COLO829 (cell line): ENCODE measurements at places on chromosomes 5 and 9.
A peak's percentile ranks its signal among the peaks of the same experiment; 100 is the strongest.

- DNase-seq, result no peak
Measured at GRCh38 chr9:78132701-78133058, 101.1 kb upstream of the GNAQ start.

- DNase-seq, result no peak
Measured at GRCh38 chr5:8523501-8523900, 654.6 kb downstream of the MTRR start.

GRCh38 chr5:58754250-58754649 lies 171.4 kb downstream of the RAB3C start:
- no peak for DNase-seq

DNA sequence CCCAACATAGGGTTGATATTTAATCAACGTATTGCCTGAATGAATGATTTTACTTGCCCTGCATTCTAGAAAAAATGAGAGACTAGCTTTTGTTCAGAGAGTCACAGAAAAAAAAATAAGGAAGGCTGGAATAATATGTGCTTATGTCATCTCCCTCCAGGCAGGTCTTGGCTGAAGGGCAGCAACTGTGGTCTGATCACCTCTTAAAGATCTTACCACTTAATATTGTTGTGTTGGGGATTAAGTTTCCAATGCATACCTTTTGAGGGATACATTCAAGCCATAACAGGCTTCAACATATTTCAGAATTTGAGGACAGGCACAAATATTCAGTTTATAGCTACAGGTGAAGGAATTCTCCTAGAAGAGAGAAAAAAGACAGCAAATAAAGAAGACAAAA lies 157.3 kb upstream of the S1PR3 start:
- DNase-seq, result no peak

DNA sequence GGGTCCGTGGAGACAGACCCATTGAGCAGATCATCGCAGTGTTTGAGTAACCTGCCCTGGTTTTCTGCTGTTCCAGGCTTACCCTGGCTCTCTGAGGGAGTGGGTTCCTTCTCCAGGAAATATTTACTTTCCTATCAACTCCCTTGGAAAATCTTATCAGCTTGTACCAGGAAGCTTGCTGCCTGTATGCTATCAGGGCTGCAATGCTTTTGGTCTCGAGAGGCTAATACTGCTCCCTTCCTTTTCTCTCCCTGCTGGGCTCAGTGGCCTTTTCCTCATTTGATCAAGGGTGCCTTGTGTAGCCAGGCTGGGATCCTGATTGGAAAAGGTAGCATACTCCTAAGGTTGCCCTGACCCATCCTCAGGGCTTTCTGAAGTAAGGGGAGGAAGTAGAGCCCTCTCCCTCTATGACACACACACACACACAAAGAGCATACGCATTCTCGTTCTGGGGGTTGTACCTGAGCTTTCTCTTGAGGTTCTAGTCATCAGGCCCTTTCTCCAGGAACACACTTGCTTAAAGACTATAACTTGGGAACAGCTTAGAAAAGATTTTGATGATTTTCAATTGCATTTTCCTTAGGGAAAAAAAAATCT lies 41.6 kb downstream of the CYSTM1 start:
- DNase-seq, result no peak

DNA sequence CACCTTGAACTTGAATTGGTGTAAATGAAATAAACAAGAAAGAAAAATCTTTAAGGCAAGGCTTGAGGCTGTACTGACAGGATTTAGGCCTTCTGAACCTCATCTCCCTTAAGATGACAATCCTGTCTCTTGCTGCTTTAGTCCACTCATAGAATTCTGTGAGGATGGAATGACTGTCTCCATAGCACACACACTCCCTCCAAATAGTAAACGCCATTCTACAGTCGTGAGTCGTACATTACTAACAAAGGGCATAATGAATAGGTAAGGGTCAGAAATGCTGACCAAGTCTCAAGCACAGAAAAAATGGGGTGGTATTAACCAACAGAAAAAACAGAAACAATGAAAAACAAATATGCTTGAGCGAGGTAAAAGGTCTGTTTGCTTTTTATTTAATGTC lies 71.8 kb upstream of the SIMC1 start:
- DNase-seq, result no peak

DNA sequence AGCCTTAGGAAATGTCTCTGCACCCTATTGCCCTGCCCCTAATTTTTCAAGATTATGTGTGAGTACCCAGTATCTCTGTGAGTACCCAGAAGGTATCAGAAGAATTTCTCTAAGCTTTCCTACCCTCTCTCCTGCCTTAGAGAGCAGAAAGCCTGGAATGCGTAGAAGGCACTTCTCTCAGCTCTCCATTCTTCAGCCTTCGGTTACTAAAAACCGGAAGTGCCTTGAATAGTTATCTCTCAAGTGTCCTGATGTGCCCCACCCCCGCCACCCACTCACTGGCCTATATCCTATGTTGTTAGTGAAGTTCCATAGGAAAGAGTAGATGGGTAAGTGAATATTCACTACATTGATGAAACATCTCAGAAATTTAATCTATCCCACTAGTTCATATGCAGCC lies 210.7 kb upstream of the CDH10 start:
- no peak for DNase-seq

DNA sequence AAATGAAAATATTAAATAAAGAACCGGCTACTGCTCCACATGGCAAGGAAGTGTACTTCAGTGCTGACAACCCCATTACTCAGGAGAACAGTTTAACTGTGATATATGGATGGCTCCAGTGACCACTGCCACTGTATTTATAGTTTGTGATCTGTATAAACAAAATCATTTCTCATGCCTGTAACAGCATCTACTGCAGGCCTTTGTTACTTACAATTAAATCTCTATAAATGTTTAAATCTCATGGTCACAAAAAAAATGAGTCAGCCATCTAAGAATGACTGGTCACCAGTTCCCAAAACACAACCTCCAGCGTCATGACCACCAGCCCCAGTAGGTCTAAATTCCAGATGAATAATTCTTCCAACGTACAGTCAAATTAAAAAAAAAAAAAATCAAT lies 24.6 kb downstream of the SERINC5 start:
- no peak for DNase-seq

GRCh38 chr9:137034709-137035506 lies 3.0 kb upstream of the FUT7 start:
- DNase-seq, result peak; percentile 87

- DNase-seq, result no peak
Measured at GRCh38 chr5:136004436-136004835, 24.4 kb upstream of the TGFBI start.

GRCh38 chr9:25752398-25752797 lies 74.2 kb upstream of the TUSC1 start:
- DNase-seq, result no peak

DNA sequence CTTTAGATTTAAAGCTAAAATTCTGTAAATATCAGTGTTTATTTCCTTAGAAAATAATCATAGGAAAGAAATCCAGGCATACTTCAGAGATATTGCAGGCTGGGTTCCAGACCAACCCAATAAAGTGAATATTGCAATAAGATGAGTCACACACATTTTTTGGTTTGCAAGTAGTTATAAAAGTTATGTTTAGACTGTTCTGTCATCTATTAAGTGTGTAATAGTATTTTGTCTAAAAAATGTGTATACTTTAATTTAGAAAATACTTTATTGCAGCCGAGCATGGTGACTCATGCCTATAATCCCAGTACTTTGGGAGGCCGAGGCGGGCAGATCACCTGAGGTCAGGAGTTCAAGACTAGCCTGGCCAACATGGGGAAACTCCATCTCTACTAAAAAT lies 6.9 kb upstream of the RIC1 start:
- DNase-seq, result no peak

DNA sequence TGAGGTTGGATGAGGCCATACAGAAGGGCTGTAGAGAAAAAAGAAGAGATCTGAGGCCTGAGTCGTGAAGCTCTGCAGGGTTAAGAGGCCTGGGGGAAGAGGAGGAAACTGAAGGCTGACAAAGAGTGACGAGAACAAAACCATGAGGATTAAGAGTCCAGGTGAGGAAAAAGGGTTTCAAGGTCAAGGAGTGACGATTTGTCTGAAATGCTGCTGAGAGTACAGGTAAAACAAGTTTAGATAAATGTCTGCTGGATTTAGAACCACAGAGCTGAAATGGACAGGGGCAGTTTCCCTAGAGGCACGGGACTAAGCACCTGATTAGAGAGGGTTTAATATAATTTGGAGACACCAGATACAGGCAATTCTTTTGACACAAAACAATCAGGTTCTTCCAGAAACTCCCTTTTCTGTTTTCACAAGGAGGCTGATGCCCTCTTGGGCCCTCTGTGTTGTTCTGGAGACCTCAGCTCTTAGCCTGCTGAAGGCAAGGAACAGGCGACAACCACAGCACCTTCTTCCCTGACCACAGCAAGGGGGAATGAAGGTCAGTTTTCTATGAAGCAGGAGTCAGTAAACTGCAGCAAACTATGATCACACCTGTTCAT lies 14.6 kb upstream of the GCNT1 start:
- DNase-seq, result no peak

GRCh38 chr5:67094476-67095300 lies 101.9 kb downstream of the CD180 start:
- no peak for DNase-seq

- no peak for DNase-seq
Measured at GRCh38 chr5:6736106-6736505, 22.9 kb downstream of the TENT4A start.

DNA sequence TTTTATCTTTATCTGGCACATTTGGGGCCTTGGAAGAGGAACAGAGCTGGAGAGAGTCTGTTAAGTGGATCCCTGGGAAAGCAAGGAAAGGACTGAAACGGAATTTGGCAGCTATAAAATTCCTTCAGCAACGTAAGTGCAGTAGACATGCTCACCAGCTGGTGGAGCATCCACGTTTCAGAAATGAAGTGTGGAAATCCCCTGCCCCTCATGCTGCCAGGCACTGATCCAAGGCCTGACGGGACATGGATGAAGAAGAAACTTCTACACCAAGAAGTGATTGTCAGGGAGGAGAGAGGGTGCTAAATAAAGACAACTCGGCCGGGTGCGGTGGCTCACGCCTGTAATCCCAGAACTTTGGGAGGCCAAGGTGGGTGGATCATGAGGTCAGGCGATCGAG lies 209.3 kb downstream of the ROR2 start:
- DNase-seq, result peak; percentile 51

DNA sequence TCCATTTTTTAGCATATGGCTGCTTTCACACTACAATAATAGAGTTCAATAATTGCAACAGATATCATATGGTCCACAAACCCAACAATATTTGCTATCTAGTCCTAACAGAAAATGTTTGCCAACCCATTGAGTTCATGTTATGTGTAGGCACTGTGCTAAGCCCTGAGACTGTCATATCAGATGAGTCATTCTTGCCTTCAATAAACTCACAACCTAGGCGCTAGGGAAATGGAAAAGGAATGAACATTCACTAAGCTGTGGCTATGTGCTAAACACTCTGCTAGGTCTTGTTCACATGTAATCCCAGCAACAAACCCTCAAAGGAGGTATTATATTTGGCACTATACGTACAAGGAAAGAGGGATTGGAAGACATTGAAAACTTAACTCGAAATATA lies 8.4 kb upstream of the TIMD4 start:
- DNase-seq, result no peak

- no peak for DNase-seq
Measured at GRCh38 chr5:156361436-156362109, 34.6 kb downstream of the SGCD start.

- DNase-seq, result no peak
Measured at GRCh38 chr5:180424094-180424493, 70.1 kb upstream of the CNOT6 start.

- DNase-seq, result no peak
Measured at GRCh38 chr9:137455359-137455991, 3.7 kb downstream of the NSMF start.

DNA sequence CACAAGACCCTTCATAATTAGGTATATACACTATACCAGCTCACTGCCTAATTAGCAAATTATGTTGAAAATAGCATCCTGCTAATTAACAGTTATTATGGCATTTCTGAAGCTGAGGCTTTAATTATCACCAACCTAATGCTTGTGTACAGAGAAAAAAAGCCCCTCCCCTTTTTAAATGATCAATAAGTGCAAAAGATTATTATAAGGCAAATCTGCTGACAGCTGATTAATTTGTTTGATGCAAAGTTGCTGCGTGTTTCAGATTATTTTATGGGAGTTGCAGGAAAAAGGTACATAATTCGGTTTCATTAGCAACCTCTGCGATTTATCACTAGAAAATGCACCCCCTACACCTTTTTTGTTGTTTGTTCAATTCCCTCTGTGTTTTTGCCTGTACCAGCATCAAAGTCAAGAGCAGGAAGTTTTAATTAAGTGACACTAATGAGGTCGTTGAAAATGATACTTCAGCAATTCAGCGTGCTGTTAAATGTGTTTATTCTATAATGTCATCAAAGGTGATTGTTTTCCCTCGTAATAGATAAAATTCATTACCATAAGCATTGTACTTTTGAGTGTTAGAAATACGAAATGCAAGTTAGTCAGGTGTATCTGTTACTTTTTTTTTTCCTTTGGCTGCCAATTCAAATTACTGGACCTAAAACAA lies 170.0 kb downstream of the EBF1 start:
- no peak for DNase-seq

- DNase-seq, result no peak
Measured at GRCh38 chr9:95857124-95857523, 18.4 kb upstream of the ERCC6L2 start.

- DNase-seq, result no peak
Measured at GRCh38 chr9:30574355-30575151, 1809.9 kb upstream of the ACO1 start.

GRCh38 chr5:72531496-72532190 lies 24.4 kb upstream of the ZNF366 start:
- DNase-seq, result no peak

DNA sequence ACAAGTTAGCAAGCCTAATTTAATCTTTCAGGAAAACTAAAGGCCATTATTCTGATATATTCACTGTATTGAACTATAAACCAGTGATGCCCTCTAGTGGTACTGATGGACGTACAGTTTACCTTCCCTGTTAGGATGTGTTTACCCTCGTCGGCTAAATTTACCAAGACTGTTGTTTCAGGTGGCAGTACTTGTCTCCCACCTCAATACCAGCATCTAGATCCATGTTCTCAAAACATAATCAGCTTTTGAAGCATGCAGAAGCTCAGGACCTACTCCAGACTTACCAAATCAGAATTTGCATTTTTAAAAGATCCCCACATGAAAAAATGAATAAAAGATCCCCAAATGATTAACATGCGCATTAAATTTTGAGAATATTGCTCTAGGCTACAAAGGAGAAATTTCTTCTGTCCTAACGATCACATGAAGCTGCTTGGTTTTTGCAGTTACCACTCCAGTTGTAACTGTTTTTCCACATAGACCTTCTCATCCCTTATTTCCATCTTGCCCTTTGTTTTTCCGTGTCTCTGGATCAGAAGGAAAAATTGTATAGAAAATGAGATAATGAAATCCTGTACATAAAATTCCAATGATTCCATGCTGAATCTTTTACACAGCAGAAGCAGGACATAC lies 3.2 kb upstream of the BAAT start:
- no peak for DNase-seq

DNA sequence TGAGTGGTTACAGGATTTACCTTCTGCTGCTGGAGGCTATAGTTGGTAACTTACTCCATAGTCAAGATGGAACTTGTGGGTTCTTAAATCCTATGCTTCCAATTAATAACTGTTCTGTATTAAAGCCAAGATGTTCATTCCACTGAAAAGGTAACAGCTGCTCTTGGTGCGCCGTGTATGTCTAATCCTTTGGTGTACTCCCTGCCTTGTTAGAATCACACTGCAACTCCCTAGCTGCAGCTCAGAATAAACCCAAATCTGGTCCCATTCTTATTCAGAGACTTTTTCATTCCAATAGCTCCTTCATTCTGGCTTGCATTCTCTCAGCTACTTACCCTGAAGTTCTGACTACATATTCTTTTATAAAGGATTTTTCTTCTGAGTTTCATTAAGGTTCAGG lies 1355.5 kb downstream of the MAT2B start:
- no peak for DNase-seq

- no peak for DNase-seq
Measured at GRCh38 chr5:42595597-42595996, 161.0 kb upstream of the CCDC152 start.
